ENCODE measurements at places on chromosomes 5 and 9.

DNA sequence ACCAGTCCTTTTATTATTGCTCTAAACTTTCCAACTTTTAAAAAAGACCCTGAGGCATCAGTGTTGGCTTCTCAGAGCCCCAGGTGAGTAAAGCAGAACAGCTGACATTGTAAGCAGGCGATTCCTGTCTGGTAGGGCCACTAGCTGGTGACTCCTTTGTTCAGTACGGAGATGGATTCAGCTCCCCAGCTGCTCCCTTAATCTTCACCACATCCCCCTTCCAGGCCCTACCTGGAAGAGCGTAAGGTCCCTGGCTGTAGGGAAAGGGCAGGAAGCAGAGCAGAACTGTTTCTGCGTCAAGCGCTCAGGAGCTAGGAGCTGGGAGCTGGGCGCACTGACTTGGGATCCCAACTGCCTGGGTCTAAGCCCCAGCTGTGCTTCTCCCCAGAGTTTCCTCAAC is 203.7 kb upstream of the TAS2R1 start:
- DNase-seq = no peak

DNA sequence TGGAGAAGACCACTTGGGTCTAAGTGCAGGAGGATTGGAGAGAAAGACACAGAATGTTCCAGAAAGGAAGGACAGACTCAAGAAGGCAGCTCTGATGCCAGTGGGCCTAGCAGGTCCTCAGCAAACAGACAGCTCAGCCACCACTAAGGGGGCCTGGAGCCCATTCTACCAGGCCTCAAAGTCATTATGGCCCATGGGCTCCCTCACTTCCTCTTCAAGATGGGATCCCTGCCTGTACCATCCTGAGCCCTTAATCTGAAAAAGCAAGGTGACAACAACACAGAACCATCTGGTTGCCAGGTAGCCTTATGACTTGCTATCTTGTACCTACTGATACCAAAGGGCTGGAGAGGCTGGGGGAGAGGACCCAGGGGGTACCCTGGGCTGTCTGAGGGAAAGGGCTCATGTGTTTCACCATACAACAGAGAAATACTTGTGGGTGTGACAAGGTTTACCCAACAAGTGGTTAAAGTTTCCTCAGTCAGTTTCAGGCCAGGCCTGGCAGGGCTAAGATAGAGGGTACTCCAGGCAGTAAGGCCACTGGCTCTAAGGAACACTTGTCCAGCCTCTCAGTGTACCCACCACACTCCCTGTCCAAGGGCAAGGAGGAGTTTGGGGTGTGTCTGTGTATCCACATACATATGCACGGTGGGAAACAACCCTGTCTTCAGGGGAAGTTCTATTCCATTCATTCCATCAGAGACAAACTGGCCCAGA is 30.7 kb downstream of the TCF7 start:
- DNase-seq = no peak

- DNase-seq = no peak
These were observed 125.0 kb downstream of the TRIO start for GRCh38 chr5:14267991-14268708.

DNA sequence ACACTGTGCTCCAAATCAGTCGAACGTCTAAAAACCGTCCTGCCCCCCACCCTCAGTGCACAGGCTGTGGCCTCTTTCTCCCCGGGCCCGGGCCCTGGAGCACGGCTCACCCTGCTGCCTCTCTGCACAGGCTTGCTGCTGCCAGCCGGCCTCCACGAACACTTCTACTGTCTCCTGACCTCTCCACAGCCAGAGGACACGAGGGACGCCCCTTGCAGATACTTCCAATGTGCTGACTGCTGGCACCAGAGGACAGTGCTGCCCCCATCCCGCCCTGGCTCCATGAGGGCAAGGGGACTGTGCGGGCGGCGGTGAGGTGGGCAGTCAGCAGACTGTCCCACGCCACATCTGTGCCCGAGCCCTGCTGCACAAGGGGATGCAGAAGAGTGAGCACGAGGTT is 174.8 kb downstream of the COL23A1 start:
- no peak for DNase-seq

- DNase-seq = no peak
These were observed 30.9 kb upstream of the OR2K2 start for GRCh38 chr9:111360881-111361280.
